Stimulated activated CD8-positive, alpha-beta memory T cell treated with anti-CD3 and anti-CD28 coated beads, Interleukin-2, amount 100 ng/mL, for 1 hour (primary cell): ENCODE measurements at places on chromosomes 11 and 22.
A peak's percentile ranks its signal among the peaks of the same experiment; 100 is the strongest.

- no peak for DNase-seq
Measured at GRCh38 chr11:76770642-76771445, 12.3 kb upstream of the TSKU start.

DNA sequence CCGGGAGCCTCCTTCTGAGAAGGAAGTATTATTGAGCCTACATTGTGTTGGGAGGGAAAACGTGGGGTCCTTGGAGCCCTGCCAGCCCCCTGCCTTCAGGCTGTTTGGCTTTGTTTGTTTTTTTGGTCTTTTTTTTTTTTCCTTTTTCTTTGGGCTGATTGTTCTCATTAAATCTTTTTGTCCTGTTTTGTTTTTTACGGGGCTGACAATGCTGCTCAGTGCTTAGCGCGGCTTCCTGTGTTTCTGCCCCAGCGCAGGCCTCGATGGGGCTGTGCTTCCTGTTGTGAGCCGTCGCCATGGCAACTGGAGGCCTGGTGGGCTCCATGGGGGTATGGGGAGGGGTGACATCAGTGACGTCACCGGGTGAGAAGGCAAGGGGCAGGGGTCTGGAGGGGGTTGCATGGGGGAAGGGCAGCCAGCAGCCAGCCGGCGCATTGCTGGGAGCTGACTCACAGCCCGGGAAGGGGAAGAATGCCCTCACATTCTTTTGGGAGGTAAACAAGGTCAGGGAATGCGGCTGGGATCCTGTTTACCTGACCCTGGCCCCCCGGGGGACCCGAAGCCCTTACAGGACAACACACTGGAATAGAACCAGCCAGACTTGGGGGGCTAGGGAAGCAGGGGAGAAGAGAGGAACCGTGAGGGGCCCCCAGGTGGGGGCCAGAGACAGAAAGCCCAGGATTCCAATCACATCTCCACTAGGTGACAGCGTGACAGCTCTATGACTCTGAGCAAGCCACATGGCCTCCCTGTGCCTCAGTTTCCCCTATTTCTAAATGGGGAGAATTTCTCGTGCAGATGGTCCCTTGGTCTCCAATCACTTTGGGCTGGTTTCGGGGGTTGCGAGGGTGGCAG is 22.2 kb upstream of the CBX7 start:
- peak; percentile 62 for DNase-seq

- DNase-seq: no peak
Measured at GRCh38 chr11:115458877-115459276, 45.3 kb downstream of the CADM1 start.

DNA sequence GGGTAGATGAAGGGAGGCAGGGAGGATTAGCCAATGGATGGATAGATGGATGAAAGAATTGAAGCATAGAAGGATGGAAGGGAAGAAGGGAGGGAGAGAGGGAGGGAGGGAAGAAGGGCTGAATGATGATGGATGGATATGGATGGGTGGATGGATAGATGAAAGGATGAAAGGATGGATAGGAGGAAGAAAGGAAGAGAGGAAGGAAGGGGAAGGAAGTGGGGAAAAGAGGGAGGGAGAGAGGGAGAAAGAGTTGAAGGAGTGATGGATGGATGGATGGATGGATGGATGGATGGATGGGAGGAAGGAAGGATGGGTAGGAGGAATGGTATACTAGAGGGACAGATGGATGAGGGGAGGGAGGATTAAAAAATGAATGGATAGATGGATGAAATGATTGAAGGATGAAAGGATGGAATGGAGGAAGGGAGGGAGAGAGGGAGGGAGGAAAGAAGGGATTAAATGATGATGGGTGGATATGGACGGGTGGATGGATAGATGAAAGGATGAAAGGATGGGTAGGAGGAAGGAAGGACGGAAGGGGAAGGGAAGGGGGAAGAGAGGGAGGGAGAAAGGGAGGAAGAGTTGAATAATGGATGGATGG is 145.9 kb downstream of the MN1 start:
- no peak for DNase-seq

DNA sequence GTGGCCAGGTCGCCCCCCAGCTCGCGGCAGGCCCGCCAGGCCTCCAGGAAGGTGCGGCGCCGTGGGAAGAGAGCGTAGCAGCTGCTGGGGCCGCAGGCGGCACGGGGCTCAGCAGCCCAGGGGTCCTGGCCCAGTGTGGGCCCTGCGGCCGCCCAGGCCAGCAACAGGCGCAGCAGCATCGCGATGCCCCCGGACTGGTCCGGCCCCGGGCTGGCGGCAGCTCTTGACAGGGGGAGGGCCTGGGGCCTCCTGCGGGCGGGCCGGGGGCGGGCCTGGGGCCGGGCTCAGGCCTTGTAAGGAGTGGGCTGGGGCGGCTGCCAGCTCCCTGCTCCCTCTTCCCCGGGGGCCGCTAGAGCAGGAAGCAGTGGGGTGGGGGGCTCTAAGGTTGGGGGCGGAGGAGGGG is at the start of gene CD248:
TSS of gene CD248 (minus strand) at position 196 of the 403 bp plus-strand sequence. CDS start at position 179, 17 bp downstream.
- DNase-seq: no peak

GRCh38 chr22:41382098-41382578 is 396 bp downstream of the TEF start:
- DNase-seq: peak; percentile 38

- DNase-seq: no peak
Measured at GRCh38 chr11:96744697-96745096, 354.9 kb downstream of the JRKL start.

DNA sequence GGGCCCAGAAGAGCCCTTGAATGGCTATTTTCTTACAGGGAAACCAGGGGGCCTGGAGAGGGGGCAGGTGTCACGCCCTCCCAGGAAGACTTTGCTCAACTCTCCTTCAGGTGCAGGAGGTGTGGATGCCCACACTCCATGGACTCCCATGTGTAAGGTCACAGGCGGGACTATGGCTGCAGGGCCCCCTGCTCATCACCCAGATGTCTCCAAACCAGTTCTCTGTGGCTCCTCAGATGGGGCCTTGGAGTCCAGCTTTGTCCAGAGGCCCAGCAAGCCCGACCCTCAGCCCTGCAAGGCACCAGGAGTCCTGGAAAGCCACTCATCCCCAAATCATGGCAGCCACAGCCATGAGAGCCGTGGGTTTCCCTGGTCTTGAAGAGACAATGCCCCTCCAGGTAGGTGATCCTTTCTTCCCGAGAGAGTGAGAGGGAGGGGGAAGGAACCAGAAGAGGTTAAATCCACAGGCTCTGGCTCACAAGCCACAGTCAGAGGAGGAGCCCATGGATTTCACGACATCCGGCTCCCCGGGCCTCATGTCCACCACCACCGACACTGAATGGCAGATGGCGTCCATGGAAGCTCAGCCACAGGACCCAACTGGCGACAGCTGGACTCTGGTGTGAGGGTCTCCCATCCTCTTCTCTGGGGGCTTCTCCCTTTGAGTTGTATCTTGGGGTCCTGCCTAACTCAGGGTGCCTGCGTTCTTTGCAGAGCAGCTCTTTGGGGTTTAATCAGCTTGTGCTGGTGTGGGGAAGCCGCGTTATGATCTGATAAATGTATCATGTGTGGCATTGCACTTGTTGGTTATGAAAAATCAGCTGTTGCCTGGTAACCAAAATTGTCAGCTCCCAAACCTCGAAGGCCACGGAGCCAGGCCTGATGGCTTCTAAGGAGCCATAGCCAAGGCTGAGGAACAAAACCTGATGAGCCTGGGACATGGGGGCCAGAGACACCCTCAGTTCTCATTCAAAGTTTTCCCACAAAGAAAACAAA is 620.4 kb downstream of the BRD1 start:
- no peak for DNase-seq

- DNase-seq: no peak
Measured at GRCh38 chr11:21254055-21254454, 584.7 kb downstream of the NELL1 start.

GRCh38 chr22:39117585-39118191 is 20.6 kb downstream of the APOBEC3H start:
- peak; percentile 54 for DNase-seq

GRCh38 chr22:43876866-43877509 is 14.7 kb upstream of the SULT4A1 start:
- no peak for DNase-seq

DNA sequence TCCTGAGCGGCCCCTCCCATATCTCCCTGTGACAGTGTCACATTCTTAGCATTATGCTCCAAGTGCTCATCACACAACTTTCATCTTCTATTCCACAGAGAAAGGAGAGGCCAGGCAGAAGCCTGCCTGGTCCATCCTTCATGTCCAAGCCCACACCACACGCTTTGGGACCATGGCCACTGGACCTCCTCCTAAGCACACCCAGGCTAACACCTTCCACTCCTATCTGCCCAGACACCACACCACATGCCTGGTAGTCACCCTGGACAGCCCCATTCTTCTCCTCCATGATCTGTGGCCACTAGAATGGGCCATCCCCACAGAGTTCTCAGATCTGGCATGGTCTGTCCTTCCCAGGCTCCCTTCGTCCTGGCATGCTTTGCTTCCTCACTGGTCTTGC is 55.3 kb downstream of the HIRA start:
- DNase-seq: no peak

DNA sequence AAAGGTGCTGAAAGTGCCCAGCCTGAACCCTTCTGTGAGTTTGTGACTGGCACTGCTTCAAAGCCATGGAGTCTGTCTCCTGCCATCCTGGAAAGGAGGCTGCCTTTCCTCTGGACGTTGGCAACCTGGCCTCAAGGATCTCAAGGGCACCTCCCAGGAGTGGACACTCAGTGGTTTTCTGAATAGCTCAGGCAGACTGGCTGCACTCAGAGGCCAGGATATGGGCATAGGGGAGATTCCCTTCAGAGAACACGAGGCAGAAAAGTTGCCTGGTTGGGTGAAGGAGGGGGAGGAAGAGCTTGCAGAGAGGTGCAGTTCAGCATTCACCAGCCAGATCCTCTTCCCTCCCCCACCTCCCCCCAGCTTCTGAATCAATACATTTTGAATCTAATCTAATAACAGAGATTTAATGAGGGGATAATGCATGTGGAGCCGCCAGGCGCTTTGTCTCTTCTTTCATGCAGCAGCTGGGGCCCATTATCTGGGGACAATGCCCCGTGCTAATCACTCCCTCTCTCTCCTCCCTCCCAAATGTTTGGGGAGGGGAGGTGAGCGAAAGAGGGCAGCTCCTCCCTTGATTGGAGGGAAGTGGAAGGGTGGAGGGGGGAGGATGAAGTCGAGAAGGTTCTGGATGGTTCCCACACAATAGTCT is 17.7 kb downstream of the HTR3A start:
- DNase-seq: no peak

GRCh38 chr11:69531071-69531716 is 49.7 kb downstream of the LINC01488 start:
- DNase-seq: no peak

DNA sequence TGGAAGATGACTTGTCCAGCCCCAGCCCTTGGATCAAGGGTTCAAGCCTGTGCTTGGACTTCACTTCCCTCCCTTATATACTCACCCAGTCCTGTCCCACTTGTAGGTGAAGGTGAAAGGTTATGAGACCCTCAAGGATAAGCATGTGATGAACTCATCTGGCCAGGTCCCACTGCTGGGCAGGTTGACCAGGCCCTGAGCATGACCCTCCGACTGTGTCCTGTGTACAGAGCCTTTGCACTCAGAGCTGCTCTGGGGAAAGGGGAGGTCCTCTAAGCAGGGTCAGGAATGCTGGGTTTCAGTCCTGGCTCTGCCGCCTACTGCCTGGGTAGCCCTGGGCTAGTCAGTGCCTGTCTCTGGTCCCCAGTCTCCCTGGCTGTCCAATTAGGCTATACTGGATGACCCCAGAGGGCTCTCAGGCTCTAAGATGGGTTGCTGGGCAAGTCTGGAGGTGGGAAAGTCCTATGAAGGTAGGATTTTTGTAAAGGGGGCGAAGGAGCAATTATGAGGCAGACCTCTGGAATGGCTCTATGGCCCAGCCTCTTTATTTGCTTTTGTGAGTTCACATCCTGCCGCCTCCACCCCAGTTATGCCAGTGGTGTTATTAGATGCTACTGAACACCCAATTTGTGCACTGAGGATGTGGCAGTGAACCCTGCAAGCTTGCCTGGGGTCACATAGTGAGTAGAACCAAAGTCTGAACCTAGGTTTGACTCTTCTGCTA is 14.1 kb downstream of the DGAT2 start:
- no peak for DNase-seq

GRCh38 chr22:39746600-39747262 is 146.8 kb downstream of the ENTHD1 start:
- no peak for DNase-seq

- DNase-seq: no peak
Measured at GRCh38 chr11:26830757-26831156, 108.9 kb upstream of the SLC5A12 start.

DNA sequence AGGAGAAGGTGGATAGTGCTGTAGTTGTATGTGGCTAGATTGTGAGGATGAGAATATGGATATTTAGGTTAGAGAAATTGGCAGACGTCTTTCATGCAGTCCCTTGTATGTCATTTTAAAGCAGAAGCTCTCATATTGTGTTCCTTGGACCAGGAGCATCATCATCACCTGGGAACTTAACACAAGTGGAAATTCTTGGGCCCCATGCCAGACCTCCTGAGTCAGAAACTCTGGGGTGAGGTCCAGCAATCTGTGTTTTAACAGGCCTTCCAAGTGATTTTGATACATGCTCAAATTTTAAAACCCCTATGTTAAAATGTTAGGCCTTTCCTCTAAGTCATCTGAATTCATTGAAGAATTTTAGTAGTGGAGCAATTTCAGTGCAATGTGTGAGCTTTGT is 34.8 kb downstream of the JHY start:
- DNase-seq: no peak

GRCh38 chr11:110598725-110599124 is 113.5 kb downstream of the ARHGAP20 start:
- DNase-seq: no peak

DNA sequence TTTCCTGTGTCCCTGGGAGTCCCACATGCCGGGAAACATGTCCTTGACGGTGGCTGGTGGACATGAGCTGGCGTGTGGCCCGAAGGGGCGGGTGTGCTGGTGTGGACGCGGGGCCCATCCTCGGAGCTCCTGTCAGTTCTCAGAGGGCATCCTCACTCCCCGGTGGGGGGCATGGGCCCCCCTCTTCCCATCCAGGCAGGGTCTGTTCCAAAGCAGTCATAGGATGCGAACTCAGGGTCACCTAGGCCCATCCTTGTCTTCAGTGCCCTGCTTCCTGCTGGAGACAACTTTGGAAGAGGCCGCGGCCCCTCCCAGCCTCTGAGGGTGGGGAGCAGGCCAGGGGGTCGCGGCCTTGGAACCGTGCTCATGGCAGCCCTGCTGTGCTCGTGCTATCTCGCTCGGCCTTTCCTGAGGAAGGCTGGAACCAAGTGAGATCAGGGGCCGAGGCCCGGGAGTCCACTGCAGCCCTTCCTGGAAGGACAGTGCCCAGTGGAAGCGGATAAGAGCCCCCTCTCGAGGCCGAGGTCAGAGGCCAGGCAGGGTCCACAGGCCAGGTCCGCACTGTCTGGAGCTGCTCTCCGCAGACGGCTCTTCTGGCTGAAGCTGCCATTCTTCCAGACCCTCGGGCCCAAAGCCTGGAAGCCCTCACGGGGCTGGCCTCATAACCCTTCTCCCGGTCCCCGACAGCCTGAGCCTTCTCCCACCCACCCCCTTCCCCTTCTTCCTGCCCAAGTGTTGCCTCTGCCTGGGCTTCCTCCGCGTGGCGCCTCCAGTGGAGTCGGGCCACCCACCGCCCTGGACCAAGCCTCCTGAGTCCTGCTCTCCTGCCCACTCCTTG is 8.7 kb downstream of the GRK2 start:
- DNase-seq: no peak
